Posterior cingulate gyrus (tissue), 11 donors: ENCODE measurements at places on chromosomes 6 and 20.

DNA sequence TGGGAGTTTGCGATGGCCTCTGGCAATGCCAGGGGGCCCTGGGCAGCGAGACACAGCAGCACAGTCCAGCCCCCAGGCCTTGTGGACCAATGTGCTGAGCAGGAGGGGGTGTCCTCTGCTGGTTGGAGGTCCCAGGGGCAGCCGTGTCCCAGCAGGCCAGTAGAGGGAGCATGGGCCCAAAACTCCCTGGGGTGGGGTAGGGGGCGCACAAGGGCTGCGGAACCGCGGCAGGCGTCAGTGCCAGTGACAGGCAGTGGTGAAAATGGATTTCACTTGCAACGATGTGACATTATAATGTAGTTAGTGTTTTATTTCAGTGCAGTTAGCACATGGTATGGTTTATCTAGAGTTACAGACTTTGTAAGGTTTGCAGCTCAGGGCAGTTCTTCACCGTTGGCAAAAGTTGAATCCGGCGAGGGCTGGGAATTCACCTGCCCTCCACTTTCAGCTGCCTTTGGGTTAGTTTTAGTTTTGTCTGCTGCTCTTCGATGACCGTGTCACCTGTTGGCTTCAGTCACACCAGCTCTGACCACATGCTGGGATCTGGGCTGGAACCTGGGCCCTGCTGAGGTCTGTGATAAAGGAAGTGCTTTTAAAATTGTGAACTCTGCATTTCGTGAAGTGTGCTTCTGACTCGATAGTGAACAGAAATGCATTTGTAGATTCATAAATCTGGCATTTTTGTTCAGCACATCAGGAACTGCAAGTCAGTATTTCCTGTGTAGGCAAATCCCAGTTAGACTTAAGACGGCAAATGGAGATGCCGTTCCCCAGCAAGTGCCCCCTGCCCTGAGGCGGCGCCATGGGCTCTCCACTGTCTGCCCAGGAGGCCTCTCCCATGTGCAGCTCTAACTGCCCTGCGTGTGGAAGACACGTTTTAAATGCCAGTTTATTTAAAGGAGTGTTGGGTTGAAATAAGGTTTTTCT, 46.8 kb downstream of the PYGB start:
- DNase-seq = peak; percentile 91

DNA sequence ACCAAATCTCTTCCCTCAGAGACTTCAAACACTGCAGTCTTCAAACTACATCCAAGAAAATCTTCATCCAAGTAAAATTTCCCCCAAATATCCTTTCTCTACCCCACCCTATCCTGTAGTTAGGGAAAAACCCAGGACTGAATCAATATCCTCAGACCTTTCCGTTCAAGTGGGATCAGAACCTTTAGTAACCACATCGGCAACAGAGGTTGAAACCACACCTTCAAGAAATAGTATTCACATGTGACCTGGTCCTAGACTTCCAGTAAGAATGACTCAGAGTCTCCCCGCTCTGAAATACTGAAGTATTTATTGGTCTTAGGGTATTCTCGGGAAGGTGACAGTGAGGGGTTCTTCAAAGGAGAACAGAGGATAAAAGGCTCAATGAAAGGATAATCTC, 8.7 kb downstream of the HLA-DPA1 start:
- no peak for DNase-seq

GRCh38 chr6:136784910-136785746, 7.1 kb downstream of the MAP3K5 start:
- no peak for DNase-seq

- no peak for DNase-seq
Measured at GRCh38 chr6:100979267-100979666, 98.1 kb upstream of the ASCC3 start.

DNA sequence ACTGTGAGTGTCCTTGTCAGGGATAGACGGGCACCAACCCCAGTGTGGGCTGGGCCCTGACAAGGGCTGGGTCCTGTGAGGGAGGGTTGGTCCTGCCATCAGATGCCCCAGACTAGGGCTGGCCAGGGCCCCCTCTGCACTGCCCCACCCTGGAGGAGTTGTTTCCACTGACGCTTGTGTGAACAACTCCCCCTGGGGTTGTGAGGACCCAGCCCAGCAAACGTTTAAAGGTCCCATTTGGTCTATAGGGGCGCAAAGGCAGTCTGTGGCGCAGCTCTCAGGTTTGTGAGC, 104.1 kb downstream of the BMP7 start:
- DNase-seq = no peak

DNA sequence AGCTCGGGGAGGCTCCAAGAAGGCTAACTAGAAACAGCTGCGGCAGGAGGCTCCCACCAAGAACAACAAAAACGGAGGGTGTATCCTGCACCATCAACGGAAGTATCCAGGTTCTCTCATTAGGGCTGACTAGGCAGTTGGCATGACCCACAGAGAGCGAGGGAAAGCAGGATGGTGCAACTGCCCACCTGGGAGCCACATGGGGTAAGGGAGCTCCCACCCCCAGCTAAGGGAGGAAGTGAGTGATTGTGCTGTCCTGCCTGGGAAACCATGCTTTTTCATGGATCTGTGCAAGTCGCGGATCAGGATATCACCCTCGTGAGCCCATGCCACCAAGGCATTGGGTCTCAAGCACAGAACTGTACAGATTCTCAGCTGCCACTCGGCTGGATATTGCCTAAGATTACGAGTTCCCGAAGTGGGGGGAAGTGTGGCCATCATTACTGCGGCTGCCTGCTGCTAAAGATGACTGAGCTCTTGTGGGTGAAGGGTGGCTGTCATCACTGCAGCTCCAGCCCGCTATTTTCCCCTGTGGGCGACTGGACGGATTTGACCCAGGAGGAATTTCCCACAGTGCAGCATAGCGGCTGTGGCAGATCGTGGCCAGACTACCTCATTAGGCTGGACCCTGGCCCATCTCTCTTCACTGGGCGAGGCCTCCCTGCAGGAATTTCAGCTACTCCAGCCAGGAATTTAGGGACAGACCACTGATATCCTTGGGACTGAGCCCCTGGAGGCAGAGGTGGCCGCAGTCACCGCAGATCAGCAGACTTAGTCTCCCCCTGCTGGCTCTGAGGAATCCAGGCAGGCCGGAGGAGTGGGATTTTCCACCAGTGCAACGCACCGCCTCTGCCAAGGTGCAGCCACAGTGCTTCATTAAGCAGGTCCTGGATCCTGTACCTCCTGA, 515.7 kb downstream of the FRK start:
- no peak for DNase-seq

GRCh38 chr6:145688493-145688905, 46.8 kb downstream of the EPM2A start:
- no peak for DNase-seq

DNA sequence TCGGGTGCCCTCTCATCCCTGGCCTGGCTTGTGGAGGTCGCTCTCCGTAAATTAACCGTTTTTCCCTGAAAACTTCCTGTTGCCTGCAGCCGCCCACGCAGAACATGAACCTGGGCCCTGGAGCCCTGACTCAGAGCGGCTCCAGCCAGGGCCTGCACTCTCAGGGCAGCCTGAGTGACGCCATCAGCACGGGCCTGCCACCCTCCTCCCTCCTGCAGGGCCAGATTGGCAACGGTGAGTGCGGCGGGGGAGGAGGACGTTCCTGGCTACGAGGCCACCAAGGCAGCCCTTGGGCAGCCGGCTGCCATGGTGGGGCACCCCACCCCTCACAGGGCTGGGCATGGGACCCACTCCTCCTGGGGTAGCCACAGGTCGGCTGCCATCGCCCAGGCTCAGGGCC, 17.8 kb downstream of the SS18L1 start:
- no peak for DNase-seq

GRCh38 chr20:49724408-49725223, 10.9 kb upstream of the B4GALT5 start:
- DNase-seq = no peak

GRCh38 chr6:53014744-53015143, 19.7 kb upstream of the GSTA4 start:
- DNase-seq = no peak

- DNase-seq = no peak
Measured at GRCh38 chr6:64969139-64969538, 737.9 kb downstream of the EYS start.

DNA sequence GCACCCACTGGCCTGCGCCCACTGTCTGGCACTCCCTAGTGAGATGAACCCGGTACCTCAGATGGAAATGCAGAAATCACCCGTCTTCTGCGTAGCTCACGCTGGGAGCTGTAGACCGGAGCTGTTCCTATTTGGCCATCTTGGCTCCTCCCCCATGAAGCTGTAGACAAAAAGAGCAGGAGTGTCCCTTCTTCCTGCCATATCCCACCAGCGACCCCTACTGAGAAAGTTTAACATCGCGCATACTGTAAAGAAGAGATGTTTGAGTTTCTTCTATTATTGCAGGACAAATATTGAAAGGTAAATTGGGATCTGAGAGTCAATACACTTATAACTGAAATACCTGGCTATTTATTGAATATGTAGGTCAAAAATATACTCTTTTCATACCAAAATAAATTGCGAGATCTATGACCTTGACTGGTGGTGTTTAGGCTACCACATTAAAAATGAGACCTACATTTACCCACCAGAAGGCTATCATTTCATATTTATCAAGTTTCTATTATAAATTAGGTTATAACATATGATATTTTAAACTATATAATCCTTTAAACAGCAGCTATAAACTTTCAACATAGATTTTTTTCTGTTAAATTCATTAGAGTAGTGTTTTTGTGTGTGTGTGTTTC, 586.3 kb downstream of the HTR1B start:
- DNase-seq = no peak

- no peak for DNase-seq
Measured at GRCh38 chr20:62989201-62989601, 17.6 kb downstream of the BHLHE23 start.

DNA sequence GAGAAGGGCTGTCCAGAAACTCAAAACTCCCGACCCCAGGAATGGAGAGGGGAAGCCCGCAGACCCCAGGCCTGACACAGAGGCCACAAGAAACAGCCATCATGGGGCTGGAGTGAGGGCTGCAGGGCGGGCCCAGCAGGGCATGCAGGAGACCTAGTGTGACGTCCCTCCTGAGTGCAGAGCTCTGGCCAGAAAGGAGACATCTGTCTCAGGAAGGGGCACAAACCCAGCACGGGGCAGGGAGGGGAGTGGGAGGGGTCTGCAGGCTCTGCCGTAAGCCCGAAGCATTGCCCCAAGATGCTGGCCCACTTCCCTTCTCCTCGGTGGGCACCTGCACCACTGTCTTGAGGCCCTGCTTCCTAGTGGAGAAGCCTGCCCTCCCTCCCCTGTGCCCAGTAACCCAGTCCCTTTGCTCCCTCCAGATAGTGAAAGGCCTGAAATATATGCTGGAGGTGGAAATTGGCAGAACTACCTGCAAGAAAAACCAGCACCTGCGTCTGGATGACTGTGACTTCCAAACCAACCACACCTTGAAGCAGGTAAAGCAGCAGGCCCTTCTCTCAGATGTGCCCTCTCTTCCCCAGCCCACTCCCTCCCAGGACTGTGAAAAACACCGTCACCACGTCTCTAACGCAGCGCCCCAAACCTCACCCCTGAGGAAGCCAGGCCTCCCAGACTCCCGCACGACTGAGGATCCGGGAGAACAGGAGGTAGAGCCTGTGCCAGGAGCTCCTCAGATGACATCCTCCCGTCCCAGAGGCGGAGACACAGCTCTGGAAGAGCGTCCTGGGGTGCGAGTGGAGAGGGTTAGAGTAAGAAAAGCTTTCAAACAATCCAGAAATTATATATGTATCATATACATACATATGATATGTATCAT, 9.7 kb downstream of the CST7 start:
- DNase-seq = no peak

DNA sequence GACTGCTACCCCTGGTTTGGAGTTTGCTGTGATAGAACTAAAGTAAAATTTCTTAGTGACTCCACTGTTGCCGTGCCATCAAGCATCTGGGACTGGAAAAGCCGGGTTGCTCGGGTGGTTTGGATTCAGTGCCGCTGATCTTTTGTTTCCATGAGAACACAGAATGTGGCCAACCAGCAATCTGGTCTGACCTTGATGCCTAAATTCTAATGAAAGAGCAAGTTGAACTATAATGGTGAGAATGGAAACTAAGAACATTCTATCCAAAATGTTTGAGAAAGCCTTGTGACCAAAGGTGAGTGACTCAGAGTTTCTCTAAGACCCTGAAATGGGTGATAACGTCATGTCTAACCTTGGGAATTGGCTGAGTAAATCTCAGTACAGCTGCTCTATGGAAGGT, 9.9 kb upstream of the PI16 start:
- no peak for DNase-seq

DNA sequence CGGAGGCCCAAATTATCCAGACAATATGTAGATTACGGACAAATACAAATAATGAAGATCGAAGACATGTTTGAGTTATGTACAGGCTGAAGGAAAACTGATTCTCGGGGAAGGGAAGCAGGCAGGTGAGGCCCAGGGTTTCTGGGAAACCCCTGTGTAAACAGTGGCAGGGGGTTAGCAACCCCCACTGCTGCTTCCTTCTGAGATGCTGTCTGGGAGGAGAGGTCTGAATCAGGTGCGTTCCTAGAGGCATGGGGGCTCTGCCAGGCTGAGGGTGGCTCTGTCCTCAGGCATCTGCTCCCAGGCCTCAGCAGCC, 7.2 kb upstream of the MDGA1 start:
- no peak for DNase-seq

- no peak for DNase-seq
Measured at GRCh38 chr6:109794201-109794923, 103.3 kb downstream of the FIG4 start.

- DNase-seq = no peak
Measured at GRCh38 chr6:52506476-52506875, 70.4 kb downstream of the TRAM2 start.

DNA sequence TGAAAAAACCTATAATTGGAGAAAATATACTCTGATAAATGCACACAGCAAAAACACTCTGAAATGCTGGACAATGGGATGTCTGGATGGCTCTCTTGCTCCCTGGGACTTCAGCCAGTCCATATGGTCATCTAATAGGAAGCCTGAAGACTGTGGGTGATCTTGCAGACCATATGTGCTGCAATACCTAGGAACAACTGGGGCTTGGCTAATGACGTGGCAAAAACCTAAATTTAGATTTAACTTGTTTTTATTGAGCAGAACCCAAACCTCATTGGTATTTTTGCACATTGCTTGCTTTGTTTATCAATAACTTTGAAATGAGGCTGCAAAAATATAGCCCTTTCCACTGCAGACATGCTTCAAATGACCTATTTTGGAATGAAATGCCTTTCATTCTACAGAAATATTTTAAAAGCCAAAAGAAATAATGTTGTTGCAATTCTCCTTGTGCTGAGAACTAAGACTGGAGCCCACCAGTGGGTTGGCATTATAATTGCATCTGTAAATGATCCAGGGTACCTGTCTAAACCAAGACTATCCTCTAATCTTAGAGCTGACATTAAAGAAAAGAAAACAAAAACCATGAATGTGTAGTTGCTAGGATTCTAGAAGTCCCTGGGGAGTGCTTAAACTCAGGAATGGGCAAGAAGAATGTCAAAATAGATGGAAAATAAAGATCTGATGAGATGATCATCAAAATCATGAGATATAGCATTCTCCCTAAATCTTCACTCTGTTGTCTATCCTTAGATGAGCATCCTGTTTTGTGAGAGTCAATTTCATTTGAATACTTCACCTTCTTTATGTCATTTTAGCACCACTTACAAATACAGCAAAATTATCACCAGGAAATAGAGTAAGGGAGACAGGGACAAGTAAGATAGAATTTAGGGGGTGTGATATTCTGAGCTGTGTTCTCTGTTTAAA, 152.1 kb upstream of the RIMS1 start:
- DNase-seq = no peak

- no peak for DNase-seq
Measured at GRCh38 chr6:119170447-119171087, 92.1 kb upstream of the FAM184A start.
